ENCODE measurements at places on chromosomes 1 and 21.
A peak's percentile ranks its signal among the peaks of the same experiment; 100 is the strongest.

GRCh38 chr1:45348966-45349677 is 8.9 kb upstream of the MUTYH start:
- DNase-seq, result no peak

DNA sequence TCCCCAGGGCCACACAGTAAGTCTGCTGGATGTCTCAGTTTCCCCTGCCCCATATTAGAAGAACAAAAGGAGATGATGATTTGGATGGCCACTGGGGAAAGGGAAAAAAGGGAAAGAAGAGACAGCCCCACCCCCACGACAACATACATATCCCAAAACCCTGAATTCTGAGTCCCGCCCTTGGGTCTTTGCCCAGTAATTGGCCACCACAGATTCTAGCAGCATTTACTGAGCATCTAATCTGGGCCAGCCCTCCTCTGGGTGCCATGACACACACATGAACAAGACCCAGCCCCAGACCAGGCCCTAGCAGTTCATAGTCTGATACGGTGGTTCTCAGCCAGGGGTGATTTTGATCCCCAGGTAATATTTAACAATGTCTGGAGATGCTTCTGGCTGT is 5.2 kb upstream of the TTC4 start:
- no peak for DNase-seq

- peak; percentile 38 for DNase-seq
Observed at GRCh38 chr1:239951511-239952140, 140.1 kb upstream of the FMN2 start.

GRCh38 chr1:219906924-219907771 is 21.2 kb downstream of the SLC30A10 start:
- DNase-seq, result no peak

GRCh38 chr1:235917267-235917811 is 50.6 kb upstream of the LYST start:
- peak; percentile 32 for DNase-seq

DNA sequence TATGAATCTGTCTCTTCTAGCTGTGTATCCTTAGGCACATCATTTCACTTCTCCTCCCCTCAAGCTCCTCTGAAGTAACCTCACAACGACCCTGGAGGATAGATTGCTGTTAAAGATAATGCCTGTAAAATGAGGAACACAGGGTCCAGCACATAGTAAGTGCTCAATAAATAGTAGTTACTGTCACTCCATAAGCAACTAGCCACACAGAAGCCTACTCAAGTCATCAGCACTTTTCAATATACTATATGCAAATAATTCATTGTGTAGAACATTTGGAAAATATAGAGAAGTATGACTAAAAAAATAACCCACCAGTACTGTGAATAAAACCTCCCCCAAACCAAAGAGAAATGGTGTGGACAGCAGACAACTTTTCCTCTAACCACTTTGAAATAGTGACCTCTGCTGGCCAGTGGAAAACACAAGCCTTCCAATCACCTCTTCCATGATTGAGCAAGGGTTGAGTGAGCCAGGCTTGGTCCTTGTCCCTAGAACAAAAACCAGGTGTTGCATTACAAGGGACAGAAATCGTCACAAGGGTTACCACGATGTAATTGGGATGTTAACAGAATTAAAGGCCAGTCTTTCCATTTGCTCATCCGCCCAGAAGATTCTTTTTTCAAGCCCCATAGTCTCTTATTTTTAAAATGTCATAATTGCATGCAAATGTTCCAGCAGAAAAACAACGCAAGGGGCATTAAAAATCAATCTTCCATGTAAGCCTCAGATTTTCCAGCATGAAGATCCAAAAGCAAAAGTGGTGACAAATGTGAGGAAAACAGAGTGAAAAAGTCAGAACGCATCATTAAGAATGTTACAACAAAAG is 15.7 kb upstream of the GLIS1 start:
- peak; percentile 7 for DNase-seq

- no peak for DNase-seq
Observed at GRCh38 chr1:19028546-19029129, 72.2 kb upstream of the IFFO2 start.

DNA sequence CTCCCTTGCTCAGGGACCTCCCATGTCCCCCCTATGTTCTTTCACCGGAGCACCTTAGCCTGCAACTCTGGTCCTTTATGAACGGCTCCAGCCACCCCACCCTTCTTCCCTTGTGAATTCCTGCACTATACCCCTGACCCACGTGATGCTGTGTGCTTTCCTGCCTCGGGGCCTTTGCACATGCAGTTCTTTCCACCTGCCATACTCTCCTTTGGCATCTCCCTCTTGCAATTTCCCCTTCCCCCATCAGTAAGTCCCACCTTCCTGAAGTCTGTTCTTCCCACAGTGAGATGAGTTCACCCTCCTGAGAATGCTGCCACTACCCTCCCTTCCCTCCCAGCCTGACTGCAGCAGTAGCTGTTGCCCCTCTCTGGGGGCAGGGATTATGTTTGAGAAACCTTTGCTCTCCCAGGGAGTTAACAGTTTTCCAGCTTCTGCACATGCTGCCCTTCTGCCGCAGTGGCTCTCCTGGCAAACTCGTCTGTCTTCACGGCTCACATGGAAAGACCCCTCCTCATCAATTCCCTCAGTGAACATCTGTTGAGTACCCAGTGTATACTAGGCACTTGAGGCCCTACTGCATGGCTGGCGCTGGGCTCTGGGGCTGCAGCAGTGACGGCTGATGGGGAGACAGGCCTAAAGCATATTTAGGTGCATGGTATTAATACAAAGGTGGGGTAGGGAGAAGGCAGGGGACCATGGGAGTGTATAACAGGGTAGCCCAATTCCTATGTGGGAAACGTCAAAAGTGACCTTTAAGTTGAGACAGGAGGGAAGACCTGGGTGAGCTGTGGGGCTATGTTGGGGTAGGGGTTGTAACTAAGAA is 9.7 kb downstream of the ZNF362 start:
- DNase-seq, result no peak

- DNase-seq, result no peak
Observed at GRCh38 chr21:45873418-45873817, 108.2 kb upstream of the COL6A1 start.

GRCh38 chr1:204463125-204464060 is 31.2 kb downstream of the PIK3C2B start:
- DNase-seq, result no peak

DNA sequence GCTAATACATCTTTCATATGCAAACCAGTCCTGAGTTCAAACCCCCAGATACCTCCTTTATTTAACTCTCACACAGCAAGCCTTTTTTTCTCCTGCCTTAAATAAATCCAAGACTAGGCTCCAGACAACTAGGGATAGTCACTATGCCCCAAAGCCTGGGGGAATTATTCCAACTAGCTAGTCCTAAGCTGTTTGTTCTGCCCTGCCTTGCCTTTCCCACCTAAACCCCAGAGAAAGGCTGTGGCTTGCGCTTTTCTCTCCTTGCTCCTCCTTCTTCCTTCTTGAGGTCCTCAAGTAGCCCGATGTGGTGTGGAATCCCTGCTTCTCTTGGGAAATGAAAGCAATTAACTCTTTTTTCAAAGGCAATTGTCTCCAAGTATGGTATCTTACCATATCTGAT is 31.8 kb downstream of the C1orf87 start:
- DNase-seq, result no peak

DNA sequence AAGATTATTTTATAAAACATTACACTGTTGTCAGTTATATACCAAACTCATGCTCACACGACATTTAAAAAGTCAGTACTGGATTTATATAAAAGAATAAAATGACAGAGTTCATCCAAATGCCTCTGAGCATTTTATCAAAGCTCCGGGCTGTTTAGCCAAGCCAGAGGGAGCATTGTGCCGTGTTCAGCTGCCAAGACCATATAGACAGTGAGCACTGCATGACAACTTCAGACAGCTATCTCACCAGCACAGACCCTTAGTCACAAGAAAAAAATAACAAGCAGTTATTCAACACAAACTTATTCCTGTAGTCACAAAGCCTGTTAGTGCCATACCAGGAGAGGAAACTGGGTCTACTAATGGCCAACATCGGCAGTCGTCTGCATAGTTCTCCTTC is 88.0 kb upstream of the PBX1 start:
- no peak for DNase-seq

GRCh38 chr1:11790880-11791715 is 14.7 kb downstream of the MTHFR start:
- DNase-seq, result no peak

DNA sequence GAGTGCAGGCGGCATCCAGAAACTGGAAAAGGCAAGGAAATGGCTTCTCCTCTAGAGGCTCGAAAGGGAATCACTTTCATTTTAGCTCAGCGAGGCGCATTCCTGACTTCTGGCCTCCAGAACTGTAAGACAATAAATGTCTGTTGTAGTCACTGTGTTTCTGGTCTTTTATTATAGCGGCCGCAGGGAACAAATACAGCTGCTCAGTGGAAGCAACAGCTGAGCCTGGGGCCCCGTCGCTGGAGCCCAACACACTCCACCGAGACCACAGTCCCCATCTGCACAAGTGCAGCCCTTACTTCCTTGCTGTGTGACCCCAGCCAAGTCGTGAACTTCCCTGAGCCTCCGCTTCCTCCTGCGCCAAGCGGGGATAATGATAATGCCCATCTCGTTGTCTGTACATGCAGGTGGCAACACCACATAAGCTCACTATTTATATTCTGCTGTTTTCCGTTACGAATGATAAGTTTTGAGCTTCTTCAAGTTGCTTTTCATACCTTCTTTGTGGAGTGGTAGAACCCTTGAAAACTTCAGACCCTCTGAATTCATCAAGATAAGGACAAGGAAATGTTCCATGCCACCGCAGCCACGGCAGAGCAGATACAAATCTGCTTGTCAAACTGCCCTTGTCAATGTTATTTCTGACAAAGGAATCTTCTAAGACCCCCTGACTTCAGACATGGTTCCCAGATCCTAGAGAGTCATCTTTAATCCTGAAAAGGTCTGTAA is 3.2 kb upstream of the LAPTM5 start:
- DNase-seq, result no peak

DNA sequence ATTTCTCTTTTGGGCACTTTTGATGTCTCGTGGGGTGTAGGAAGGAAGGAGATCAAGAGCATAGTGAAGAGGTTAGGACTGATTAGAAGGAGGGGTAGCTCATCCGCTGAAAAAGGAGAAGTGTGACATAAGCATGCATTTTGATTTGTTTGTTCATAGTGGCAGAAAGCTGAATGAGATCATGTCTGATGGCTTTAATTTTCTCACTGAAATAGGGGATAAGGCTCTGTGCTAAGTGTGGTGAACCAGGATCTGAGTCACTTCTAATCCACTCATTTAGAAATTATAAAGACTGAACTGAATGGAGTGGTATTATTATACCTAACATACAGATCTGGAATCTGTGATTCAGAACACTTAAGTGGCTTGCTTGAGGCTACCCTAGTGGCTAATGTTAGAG is 344.5 kb downstream of the PDE4B start:
- DNase-seq, result no peak

DNA sequence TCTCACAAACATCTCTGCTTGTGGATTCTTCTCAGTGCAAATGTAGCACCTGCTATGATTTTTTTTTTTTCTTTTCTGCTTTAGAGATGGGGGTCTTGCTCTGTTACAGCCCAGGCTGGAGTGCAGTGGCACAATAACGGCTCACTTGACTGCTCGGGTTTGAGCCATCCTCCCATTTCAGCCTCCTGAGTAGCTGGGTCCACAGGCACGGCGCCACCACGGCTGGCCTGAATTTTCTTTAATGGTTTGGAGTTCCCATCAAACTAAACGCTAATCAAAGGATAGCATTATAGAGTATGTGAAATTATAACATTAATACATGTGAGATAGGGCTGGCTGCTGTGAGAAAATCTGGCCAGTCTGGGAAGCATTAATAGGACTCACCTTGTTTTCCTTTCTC is 7.2 kb upstream of the PTGER3 start:
- no peak for DNase-seq

DNA sequence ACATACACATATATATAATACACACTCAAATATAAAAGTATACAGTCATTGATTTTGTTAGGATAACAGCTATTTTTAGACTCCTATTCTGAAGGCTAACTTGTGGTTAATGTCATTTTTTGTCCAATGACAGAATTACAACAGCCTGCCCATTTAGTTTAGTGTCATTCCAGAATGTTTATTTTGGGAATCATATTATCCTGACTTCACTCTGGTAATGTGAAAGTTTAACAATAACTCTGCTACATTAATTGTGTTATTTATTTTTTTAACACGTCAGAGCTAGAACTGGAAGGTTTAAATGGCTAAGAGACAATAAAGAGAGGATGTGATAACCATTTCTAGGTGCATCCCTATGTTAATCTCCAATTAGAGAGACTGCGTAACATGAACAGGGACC is 648.1 kb downstream of the USP25 start:
- DNase-seq, result no peak

DNA sequence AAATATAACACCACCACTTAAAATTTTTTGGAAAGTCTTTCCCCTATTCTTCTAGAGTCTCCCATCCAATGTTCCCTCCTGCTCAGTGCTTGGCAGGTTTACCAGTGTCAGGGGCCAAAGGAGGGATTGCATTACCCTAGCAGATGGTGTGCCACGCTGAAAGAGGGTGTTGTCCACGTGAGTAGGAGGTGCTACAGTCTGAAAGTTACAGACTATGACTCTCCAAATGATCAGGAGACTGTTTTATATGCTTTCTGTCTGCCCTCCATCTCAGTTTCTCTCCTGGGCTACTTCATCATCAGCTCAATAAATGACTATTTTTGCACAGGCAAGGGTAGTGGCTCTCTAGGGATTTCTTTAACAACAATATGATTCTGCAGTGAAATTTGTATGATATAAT is 31.3 kb upstream of the ANGPTL7 start:
- peak; percentile 80 for DNase-seq

DNA sequence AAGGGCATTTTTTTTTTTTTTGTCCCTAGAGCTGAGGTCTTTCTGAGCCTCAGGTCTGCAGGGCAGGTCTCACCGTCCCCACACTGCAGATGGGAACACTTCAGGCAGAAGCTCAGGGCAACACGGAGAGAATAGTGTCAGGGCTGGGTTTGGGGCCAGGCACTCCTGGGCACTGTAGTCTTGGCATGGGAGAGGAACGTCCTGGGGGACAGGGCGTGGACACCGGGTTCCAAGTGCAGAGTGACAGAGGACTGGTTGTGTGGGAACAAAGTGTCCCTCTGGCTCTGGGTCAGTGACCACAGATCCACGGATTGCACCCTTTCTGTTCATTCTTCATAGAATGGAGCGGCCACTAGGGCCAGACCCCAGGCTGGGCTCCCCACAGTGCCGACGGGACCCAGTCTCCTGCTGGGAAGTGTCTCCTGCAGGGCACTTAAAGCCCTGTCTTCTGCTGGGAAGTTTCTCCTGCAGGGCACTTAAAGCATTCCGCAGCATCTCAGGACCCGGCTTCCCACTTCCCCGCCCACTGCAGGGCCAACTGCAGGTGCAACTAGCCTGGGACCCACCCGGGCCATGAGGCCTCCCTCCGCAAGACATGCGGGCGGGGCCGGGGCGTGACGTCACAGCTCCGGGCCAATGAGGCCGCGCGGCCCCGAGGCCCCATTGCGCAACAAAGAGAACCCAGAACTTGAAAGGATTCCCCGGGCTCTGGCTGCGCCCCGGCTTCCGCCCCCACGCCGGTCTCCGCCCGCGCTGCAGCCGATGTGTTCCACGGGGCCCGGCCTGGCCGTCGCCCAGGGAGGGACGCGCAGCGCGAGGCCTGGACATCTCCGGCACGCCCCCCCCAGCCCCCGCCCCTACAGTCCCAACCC is 1.2 kb downstream of the GPR153 start:
- peak; percentile 57 for DNase-seq

All from NCI-H2171 (cell line).